ENCODE measurements at places on chromosomes 2 and 18.

GRCh38 chr2:167943897-167944296, 303.5 kb downstream of the STK39 start:
- DNase-seq, result no peak

DNA sequence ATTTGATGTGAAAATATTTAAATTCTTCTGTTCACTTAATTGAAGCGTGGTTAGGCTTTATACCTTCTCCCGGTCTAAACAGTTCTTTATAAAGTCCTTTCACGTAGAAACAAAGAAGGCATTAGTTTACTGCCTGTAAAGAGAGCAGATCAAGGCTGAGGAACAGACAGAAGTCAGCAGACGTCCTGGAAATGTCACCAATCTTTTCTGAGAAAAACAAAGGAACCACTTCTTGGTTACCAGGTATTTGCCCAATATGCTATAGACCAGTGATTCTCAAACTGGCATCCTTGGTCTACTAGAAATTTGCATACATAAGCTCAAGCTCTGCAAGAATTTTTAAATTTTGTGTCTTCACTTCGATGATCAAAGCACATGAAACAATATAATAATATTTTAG, 89.2 kb upstream of the STK17B start:
- no peak for DNase-seq

DNA sequence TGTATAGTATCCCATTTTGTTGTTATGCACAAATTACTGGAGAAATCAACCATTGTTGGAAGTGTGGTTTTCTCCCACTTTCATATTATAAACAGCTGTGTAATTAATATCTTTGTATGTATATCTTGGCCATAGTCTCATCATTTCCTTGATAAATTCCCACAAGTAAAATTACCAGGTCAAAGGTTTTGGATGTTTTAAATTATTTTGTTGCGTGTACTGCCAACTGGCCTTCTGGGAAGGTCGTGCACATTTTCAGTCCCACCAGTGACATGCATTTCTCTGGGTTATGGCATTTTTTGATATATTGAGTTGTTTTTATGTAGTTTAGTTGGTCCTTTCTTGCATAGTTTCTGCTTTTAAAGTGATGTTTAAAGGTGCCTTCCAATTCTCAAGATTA, 41.5 kb downstream of the TSHZ1 start:
- no peak for DNase-seq

DNA sequence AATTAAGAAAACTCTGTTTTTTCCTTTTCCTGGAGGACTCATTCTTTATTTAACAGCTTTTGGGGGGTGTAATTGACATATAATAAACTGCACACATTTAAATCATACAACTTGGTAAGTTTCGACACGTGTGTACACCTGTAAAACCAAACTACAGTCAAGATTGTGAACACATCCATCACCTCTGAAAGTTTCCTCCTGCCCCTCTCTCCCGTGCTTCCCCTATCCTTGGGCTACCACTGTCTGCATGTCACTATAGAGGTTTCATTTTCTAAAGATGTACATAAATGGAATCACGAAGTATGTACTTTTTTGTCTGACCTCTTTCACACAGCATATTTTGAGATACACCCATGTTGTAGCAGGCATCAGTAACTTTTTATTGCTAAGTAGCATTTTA, 100.0 kb downstream of the BIN1 start:
- DNase-seq, result no peak

Data from activated T-helper 9 cell treated with anti-CD3 and anti-CD28 coated beads, Interleukin-2, amount 50 U/mL, for 16 hours (primary cell).